ENCODE measurements at places on chromosomes 7 and 10. TPM values are rescaled to one million over a fixed set of nuclear protein-coding genes. Genes with fewer than 3 reads are reported as not detected.

- no peak for DNase-seq
Observed at GRCh38 chr10:44306762-44307161, 78.1 kb downstream of the CXCL12 start.

GRCh38 chr10:62959553-62959952, 143.4 kb upstream of the EGR2 start:
- no peak for DNase-seq

DNA sequence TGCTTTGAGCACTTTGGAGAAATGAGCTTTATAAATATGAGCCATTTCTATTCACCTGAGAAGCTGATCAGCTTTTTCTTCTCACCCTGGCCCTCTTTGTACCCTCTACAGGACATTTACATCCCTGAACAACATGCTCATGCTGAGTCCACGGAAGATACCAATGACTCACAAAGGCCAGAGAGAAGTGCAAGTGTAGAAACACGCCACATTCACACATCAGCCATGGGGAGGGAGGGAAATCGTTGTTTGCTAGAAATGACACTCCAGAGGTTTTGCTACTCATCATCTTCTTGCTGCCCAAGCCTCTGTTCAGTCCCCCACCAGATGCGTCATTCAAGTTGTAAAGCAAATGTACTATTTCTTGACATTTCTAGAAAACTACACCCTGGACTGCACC, 2.8 kb upstream of the UCN3 start:
- no peak for DNase-seq

DNA sequence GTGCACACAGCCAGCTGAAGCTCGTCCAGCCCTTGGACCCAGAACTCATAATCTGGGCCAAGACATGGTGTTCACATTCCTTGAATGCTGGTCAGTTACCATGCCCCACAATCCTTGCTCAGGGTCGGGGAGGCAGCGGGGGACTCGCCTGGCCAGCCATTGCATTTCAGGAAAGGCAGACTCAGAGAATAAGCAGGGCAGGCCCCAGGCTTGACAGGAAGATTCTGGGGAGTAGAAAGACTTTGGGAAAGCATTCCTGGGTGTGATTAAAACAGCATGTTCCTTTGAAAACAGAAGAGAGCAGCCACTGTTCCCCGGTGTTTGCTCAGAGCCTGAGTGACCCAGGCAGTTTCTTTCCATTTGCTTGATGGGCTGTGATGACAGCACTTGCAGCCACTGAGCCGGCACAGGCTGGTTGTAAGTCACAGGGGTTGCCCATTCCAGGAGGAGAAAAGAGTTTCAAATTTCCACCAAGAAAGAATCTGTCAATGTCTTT, 473.7 kb downstream of the TYW1 start:
- DNase-seq = no peak

GRCh38 chr10:133090101-133090500, 2.4 kb downstream of the ADGRA1 start:
- no peak for DNase-seq

GRCh38 chr7:20980232-20980631, 193.5 kb upstream of the SP8 start:
- no peak for DNase-seq

DNA sequence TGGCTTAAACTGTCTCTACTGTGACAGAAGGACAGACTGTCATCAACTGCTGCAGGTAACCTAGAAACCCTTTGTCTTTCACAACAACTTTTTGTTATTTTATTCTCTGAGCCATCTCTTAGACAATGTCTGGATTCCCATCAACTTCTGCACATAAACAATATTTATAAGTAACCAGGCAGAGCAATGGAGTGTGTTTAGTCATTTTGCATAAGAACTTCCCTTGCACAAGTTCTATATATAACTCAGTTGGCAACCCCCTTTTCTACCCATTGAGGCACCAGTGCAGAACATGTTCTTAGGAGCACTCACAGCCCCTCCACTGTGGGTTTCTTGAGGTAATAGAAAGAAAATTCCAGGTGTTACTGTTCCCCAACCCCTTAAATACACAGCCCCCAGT, 65.0 kb upstream of the IL6 start:
- no peak for DNase-seq

DNA sequence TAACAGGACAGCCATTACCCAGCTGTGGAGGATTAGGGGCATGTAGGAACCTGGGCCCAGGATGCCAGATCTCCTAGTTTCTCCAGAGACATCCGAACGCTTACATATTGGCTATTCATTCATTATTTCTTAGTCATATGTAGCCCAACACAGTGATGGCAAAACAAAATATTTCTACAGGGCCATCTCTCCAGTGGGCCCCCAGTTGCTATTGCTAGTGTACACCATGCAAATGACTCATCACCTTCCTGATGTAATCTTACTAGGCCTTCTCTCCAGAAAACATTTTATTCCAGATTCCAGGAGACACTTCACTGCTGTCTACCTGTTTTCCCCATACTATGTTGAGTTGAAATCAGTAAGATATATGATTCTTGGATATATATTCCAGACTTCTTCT, 201.7 kb downstream of the PLXDC2 start:
- no peak for DNase-seq

DNA sequence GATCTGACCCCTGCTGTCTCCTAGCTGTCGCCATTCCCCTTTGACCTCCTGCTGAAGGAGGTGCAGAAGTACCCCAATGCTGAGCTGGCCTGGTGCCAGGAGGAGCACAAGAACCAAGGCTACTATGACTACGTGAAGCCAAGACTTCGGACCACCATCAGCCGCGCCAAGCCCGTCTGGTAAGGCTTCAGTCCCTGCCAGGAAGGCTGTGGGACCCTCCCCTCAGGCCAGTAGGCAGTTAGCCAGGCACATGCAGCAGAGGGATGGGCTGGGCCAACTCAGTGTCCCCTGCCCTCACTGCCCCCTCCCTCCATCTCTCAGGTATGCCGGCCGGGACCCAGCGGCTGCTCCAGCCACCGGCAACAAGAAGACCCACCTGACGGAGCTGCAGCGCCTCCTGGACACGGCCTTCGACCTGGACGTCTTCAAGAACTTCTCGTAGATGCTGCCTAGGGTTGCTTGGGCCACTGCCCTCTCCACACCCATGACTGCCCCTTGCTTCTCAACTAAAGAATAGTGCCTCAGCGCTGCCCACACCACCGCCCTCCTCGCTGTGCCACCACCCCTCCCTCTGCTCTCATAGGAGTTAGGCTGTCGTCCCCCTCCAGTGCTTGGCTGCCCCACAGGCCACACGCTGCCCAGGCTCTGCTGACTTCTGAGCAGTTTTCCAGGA, 41.0 kb upstream of the ZMIZ2 start:
- peak; percentile 73 for DNase-seq

DNA sequence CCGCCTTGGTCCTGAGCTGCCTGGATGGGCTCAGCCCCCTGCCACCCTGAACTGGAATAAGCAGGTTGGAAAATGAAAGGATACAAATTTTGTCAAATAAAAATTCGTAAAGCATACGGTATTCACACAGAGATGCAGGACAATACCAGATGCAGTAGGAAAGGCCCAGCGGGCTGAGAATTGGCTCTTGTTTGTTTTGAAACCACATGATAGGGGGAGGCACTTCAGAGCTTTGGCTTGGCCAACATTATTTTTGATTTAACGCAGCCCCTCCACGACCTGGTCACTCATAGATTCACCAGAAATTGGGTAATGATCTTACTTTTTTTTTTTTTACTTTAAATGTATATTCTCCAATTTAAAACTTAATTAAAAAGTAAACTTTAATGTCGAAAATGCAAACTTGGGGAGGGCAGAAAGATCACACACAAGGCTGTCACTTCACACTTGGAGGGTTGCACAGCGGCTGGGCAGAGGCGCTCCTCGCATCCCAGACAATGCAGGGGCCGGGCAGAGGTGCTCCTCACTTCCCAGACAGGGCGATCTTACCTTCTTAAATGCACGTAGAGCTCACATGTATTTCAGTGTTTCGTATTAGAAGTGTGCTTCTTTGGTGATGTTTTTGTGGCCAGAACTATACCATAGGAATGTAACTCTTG, 17.8 kb upstream of the INSIG1 start:
- DNase-seq = no peak

DNA sequence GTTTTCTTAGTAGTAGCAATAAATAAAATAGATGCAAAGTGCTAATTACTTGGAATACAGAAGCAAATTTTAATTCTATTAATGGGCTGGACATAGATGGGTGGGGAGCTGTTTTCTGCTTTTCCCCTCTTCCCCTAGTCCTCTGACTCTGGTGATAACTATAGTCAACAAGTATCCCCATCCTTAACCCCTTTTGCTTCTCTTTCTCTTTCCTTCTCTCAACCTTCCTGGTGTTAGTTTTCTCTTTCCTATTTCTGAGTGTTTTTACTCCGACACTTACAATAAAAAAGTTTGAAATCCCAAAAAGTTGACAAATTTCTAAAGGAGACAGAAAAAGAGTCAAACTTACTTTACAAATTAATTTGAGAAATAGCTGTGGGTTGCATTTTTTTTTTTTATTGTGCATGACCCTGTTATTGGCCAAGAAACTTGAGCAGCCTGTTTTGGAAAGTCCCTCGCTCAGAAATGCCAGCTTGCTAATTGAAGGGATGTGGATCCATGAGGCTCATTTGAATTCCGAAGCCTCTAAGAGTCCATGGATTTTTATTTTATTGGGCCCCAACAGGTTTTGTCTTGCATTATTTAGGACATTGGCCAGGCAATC, 2.4 kb downstream of the FAS start:
- no peak for DNase-seq

- DNase-seq = no peak
Observed at GRCh38 chr7:80648031-80648600, 9.7 kb downstream of the CD36 start.

GRCh38 chr7:116661865-116662264, 10.1 kb upstream of the MET start:
- DNase-seq = no peak

- no peak for DNase-seq
Observed at GRCh38 chr10:4094751-4095150, 309.7 kb upstream of the KLF6 start.

- DNase-seq = no peak
Observed at GRCh38 chr7:82414389-82414788, 29.2 kb downstream of the CACNA2D1 start.

GRCh38 chr10:58919927-58920654, 256.4 kb upstream of the PHYHIPL start:
- no peak for DNase-seq

- peak; percentile 59 for DNase-seq
Observed at GRCh38 chr10:69567920-69568319, 5.3 kb downstream of the NEUROG3 start.

DNA sequence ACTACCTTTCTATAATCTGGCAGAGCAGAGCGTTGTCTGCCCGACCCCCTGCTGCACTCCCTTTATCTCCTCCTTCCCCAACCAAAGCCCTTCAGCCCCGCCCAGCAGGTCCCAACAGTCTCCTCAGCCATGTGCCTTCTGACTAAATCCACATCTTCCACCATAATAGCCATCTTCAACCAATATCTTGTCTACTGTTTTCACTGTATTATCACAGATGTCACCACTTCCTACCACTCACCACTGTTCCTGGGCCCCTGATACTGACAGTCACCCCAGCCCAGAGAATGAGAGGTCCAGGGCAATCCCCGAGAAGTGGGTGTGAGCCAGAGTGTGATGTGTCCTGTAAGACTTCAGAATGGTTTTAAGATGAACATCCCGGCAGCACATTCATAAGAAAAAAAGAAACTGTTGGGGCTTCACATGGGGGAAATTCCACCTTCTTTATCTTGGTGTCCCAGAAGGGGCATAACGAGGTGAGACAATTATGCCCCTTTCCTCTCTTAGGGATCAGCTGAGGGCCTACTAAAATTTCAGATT, 25.3 kb downstream of the CCDC6 start:
- no peak for DNase-seq

GRCh38 chr7:151249732-151250072, 1.2 kb upstream of the SMARCD3 start:
- peak; percentile 84 for DNase-seq

- no peak for DNase-seq
Observed at GRCh38 chr7:71835056-71835455, 577.1 kb downstream of the CALN1 start.

- no peak for DNase-seq
Observed at GRCh38 chr10:22931948-22932347, 4.1 kb downstream of the ARMC3 start.

DNA sequence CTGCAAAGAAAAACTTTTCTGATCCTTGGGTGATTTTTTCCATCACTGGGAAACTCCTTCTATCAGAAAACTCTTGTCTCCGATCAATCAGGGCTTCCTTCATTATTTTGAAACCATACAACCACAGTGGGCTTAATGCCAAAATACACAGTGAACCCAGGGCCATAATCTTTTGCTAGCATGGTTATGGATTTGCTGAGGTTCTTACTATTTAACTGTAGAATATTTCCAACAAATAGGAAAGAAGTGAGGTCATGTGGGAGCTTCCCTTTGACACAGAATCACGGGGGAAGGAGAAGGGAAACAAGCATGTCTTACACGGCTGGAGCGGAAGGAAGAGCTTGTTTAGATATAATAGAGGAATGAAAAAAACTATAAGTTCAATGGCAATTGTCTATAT, 1241.7 kb downstream of the REEP3 start:
- DNase-seq = no peak

GRCh38 chr10:101682172-101682825, 12.7 kb downstream of the FBXW4 start:
- no peak for DNase-seq

- no peak for DNase-seq
Observed at GRCh38 chr7:102413611-102414010, 17.4 kb downstream of the PRKRIP1 start.

DNA sequence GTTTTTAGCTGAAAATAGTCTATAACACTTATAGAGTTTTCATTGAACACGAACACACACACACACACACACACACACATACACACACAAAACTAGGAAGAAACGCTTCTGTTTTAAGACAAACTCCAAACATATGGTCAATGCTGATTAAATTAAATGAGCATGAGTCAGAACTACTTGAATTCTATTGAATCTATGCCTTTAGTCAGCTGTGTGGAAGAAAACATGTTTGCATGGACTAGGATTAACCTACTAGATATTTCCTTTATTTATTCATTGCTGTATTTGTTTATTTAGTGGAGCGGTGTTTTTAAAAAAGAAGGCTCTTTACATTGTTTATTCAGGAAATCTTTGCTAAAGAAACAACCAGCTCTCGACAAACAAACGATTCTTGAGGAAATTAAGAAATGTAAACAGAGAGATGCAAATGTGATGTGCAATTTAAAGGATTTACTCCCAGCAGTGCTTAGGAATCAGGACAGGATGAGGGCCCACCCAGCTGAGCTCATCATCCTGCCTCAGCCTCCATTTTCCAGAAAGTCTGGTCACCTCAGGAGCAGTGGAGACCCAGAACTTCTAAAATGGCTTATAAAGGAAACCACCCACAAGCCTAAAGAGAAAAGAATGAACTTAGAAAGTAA, 83.2 kb downstream of the PDE1C start:
- DNase-seq = no peak

GRCh38 chr10:114550756-114551635, 107.1 kb downstream of the ABLIM1 start:
- DNase-seq = peak; percentile 53

Gene EVX1
- total RNA-seq = not detected

Gene GRID1
- total RNA-seq = 1.1 TPM

Gene SYT15
- total RNA-seq = 8.8 TPM

Gene HECW1
- 1.0 TPM for total RNA-seq

Gene DNAJC12
- total RNA-seq = 1.9 TPM

Gene C10orf95
- not detected for total RNA-seq

Gene GNA12
- 56.6 TPM for total RNA-seq

Gene TMEM213
- total RNA-seq = not detected

Gene CPED1
- 201 TPM for total RNA-seq

Gene TMEM176A
- 77.7 TPM for total RNA-seq

Gene PRPS1L1
- total RNA-seq = not detected

Measured in aorta (tissue), 5 donors.